ENCODE measurements at places on chromosomes 11 and 22.
A peak's percentile ranks its signal among the peaks of the same experiment; 100 is the strongest.

DNA sequence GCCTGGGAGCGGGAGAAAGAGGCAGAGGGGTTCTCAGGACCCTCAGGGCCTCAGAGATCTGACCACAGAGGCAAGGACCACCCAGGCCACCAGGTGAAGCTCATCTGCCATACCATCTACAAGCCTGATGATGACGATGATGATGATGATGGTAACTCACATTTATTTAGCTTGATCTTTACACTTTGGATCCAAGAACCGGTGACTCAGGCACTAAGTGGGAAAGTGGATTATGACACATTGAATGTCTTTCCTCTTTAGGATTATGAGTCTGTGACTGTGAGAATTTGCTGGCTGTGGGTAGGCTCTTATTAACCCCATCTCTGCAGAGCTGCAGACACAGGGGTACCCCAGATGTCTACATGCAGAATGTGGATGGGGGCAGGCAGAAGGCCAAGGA is 110.3 kb downstream of the DSCAML1 start:
- DNase-seq = no peak

GRCh38 chr11:45233804-45234170 is 52.4 kb downstream of the SYT13 start:
- DNase-seq = no peak

- DNase-seq = no peak
Observed at GRCh38 chr22:16717699-16718558, 107.3 kb downstream of the XKR3 start.

DNA sequence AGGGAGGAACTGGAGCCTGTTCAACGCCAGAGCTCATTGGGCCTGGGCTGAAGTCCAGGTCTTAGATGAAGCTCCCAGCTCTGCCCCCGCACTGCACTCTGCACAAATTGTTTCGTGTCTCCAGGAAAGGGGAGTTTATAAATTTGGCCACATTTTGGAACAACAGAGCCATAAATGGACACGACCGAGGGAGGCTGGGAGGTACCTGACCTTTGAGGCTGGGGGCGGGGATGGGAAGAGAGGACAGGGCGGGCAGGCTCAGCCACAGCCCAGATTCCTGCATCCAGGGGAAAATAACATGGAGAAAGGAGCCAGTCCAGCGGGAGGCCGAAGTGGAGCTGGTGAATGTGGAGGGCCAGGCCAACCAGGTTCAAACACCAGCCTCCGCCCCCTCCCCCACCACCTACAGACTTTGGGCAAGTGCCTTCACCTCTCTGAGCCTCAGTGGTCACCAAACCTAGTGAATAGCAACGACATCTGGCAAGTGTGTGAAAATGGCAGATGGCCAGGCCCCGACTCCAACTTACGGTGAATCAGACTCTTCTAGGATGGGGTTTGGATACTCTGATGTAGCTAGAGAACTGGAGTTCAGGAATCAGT is 36.8 kb upstream of the SMTN start:
- DNase-seq = no peak

DNA sequence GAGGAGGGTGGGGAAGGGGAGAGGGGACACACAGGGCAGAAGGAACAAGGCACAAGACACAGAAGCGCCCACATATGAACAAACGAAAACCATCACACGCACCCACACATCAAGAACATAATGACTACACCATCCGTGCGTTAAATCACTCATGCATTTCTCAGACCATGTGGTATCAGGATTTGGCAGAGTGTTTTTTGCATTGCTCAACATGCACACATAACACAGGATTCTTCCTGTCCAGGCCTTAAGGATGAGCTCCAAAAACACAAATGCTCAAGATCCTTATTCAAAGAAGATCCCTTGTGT is 309.5 kb downstream of the CADM1 start:
- no peak for DNase-seq

GRCh38 chr11:88318017-88318416 is 19.5 kb downstream of the CTSC start:
- DNase-seq = no peak

- DNase-seq = no peak
Observed at GRCh38 chr11:28461338-28461737, 353.1 kb downstream of the METTL15 start.

GRCh38 chr11:5690216-5690615 is 626 bp downstream of the TRIM22 start:
- no peak for DNase-seq

- DNase-seq = no peak
Observed at GRCh38 chr11:77381729-77382665, 80.5 kb upstream of the GDPD4 start.

GRCh38 chr22:46801826-46802607 is 39.6 kb downstream of the TBC1D22A start:
- no peak for DNase-seq

- DNase-seq = no peak
Observed at GRCh38 chr11:97502201-97502600, 1112.4 kb downstream of the JRKL start.

GRCh38 chr11:79253280-79253679 is 187.6 kb downstream of the TENM4 start:
- no peak for DNase-seq

GRCh38 chr22:50473855-50474671 is 772 bp downstream of the SBF1 start:
- DNase-seq = no peak

- no peak for DNase-seq
Observed at GRCh38 chr11:44776551-44777208, 49.9 kb downstream of the TSPAN18 start.

DNA sequence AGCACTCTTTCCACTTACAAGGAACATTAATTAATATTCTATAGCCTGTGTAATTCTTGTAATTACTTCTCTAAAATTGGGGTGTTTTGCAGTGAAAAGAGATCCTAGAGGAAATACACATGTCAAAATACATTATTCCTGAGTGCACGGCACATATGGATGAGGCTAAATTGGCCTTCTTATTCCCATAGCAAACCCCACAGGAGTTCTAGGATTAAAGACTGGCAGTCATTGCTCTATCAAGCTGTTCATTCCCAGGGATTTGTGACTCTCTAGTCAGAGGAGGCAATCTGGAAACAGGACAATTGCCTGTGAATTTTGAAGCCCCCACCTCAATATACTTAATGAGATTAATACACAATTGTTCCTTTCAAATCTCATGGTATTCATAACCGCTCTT is 145.9 kb upstream of the OPCML start:
- no peak for DNase-seq

DNA sequence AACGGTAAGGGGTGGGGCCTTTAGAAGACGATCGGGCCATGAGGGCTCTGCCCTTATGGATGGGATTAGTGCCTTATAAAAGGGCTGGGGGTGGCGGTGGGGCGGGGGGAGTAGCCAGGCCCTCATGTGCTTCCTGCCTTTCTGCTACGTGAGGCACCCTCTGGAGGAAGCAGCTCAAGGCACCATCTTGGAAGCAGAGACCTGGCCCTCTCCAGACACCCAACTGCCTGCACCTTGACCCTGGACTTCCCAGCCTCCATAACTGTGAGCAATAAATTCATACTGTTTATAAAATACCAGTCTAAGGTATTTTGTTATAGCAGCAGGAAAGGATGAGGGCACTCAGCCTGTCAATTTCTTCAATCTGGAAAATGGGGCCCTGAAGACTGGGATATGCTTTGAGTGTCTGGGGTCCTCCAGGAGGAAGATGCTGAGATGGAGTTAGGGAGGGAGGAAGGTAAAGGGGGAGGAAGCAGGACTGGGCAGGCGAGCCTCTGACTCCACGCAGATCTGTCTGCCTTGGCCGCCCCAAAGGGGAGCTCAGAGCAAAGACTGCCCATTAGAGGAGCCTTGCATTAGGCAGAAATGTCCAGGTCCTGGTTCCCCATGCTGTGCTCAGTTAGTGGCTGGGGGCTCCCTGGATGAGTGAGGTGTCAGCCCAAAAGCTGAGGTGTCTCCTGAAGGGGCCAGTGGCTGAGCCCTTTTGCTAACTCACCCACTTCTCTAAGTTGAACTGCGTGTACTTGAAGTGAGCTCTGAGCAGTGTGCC is 5.3 kb downstream of the CABP2 start:
- DNase-seq = no peak

DNA sequence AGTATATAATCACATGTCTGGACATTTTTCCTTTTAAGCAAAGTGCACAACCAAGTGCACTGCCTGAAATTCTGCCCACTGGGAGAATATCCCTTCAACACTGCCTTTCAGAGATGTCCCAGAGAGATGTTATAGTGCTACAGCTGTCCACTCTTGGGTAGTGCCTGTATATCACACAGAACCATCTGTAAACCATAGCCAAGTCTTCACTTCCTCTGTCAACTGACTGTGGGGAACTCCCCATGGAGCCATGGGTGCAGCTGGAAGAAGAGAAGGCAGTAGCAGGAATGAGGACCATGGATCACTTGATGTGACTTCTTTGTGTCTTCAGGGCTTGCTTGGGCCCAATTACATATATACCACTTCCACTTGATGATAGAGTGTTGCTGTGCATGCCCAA is 44.6 kb upstream of the LIN7C start:
- no peak for DNase-seq

DNA sequence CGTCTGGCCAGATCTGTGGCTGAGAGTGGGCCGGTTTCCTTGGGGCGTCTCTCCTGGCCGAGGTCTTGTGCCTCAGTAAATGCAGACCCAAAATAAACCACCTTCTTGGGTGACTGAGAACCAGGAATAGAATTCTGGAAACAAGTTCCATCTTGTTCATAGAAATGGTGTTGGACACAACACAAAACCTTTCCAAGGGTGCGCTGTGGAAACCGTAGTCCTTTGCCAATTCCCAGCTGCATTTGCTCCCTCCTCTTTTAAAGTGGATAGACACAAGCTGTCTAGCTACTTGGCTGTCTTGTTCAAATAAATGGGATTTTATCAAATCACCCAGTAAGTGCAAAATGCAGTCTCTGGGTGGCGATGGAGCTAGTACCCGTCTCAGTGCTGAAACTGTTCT is 300.2 kb downstream of the SHANK2 start:
- DNase-seq = no peak

GRCh38 chr11:91081440-91082043 is 858.7 kb upstream of the CHORDC1 start:
- no peak for DNase-seq

GRCh38 chr11:57873196-57873911 is 111.8 kb downstream of the CTNND1 start:
- no peak for DNase-seq

GRCh38 chr11:101929294-101929915 is 13.1 kb upstream of the ANGPTL5 start:
- no peak for DNase-seq

DNA sequence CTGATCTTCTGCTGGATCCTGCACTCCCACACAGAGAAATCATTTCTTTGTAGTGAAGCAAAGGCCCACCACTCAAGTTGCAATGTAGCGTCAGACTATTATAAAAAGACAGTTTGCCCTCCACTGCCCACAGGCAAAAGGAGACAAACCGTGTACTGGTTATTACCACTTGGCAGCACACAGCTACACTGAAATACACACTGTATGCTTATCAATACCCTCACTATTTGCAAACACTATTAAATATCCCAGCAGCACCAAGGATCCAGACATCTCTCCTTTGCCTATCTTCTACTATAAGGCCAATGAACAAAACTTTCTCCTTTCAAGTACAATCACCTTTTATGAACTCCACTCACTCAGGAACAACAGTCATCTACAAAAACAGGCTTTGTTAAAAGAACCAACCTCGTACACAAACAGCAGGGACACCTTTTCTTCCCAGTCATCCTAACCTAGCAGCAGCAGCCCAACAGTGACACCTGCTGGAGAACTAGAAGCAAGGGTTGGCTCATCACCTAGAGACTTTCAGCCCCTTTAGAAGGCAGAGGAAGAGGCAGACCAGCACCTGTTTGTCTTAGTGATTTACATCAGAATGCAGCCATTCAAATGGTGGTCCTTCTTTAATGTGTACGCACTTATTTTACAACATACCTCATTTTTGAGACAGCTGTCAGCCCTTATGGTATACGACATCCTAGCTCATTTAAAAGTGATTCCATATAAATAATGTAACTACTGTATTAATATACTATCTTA is 56.1 kb downstream of the AMBRA1 start:
- peak; percentile 59 for DNase-seq

- no peak for DNase-seq
Observed at GRCh38 chr11:134483291-134483690, 71.2 kb upstream of the B3GAT1 start.

DNA sequence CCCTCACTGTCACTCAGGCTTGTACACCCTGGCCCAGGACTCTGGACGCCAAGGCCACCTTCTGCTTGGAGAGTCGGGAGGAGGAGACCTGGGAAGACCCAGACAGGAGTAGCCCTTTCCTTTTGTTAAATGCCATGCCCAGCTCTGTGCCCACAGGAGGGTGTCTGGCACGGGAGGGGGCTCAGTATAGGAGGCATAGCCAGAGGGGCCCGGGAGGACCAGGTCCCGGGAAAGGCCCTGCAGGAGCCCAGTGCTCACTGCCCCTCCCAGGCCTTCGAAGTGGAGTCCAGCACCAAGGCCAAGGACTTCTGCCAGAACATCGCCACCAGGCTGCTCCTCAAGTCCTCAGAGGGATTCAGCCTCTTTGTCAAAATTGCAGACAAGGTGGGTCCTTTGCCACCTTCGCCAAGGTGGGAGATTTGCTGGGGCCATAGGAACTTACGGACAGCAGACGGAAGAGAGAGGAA is 79.0 kb downstream of the MYO7A start:
- no peak for DNase-seq

GRCh38 chr22:23675502-23676415 is 15.1 kb upstream of the RGL4 start:
- no peak for DNase-seq

- DNase-seq = no peak
Observed at GRCh38 chr11:129012880-129013279, 70.2 kb upstream of the TP53AIP1 start.

- no peak for DNase-seq
Observed at GRCh38 chr22:49330421-49331222, 497.1 kb downstream of the BRD1 start.

- no peak for DNase-seq
Observed at GRCh38 chr11:126408496-126408895, 53.0 kb downstream of the ST3GAL4 start.

- no peak for DNase-seq
Observed at GRCh38 chr11:17277024-17277584, 565 bp downstream of the NUCB2 start.

DNA sequence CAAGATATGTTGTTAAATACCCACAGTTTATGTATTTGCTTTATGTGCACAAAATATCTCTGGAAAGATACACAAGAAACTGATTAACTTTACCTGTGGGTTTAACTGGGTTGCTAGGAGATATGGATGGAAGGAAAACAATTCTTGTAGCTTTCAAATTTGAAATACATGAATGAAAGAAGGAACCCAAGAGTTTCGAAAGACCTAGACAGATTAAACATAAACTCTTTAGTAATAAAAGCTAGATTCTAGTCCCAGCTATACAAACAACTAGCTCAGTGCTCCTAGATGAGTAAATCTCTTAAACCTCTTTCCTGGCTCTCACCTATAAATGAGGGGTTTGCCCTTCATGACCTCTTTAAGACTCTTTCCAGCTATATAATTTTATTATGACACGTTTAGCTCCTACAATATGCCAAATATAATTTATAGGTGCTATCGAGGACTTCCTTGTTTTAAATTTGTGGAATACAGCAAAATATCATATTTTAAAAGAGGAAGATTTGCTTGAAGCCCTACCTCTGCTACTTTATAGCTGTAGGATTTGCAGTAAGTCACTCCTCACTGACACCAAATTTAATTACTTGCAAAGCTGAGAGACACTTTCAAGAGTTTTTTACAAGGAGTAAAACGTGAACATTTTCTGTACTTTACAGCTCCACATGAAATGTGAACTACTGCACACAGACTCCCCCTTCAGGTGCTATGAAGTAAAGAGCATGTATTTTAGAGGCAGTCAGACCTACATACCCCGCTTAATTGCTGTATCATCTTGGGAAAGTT is 50.7 kb downstream of the RRAS2 start:
- no peak for DNase-seq

GRCh38 chr22:21106000-21106399 is 60.3 kb downstream of the LRRC74B start:
- no peak for DNase-seq
